G401 (cell line): ENCODE measurements at places on chromosomes 7 and 10. TPM values are rescaled to one million over a fixed set of nuclear protein-coding genes. Genes with fewer than 3 reads are reported as not detected.

SH2B2 gene
- 31.6 and 43.6 TPM in 2 replicates for total RNA-seq

MLLT10 gene
- total RNA-seq, result 19.6 and 30.8 TPM in 2 replicates

ZC3HAV1L gene
- 22.2 and 22.3 TPM in 2 replicates for total RNA-seq

- no peak for DNase-seq
These were observed 5.5 kb upstream of the GNAT3 start for GRCh38 chr7:80517282-80517747.

DNA sequence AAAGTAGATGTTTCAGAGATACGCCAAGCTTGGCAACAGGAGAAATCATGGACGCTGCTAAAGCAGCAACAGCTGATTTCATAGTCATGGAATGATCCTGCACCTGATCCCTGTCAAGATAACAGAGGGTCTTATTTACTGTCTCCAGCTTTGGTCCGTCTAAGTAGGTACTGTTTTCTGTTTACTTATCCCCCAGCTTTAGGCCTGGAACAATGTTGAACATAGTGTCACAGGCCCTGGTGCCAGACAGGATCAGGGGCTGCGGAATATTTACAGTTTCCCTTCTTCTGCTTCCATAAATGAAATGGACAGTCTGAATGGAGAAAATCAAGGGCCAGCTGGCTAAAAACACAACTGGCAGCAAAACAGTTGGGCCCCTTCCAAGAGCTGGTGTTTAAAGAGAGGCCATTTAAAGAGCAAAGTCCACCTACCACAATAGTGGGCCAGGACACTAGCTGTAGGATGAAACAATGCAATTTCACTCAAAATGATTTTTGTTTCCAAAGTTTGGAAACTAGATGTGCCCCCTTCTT, 2.9 kb downstream of the GPR37 start:
- no peak for DNase-seq

GRCh38 chr10:7533657-7534479, 123.0 kb upstream of the SFMBT2 start:
- DNase-seq, result no peak

DNA sequence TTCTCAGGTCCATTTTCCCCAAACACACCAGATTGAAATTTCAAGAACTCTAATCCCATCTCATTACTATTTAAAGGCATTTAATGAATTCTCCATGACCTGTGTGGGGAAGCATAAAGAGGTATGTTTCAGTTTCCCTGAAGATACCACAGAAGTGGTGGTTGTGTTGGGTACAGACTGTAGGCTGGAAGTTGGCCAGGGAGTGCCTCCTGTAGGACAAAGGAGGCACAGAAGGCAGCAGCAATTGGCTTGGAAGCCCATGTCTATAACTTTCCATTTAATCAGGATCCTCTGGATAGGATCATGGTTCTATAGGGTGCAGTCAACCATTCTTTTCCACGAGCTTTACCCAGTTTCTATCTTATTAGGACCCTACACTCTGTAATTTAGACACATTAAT, 8.6 kb upstream of the BET1 start:
- DNase-seq, result no peak

GRCh38 chr7:101562531-101563197, 66.4 kb downstream of the MYL10 start:
- DNase-seq, result no peak

- DNase-seq, result no peak
These were observed 83.3 kb downstream of the CPXM2 start for GRCh38 chr10:123808286-123808685.

DNA sequence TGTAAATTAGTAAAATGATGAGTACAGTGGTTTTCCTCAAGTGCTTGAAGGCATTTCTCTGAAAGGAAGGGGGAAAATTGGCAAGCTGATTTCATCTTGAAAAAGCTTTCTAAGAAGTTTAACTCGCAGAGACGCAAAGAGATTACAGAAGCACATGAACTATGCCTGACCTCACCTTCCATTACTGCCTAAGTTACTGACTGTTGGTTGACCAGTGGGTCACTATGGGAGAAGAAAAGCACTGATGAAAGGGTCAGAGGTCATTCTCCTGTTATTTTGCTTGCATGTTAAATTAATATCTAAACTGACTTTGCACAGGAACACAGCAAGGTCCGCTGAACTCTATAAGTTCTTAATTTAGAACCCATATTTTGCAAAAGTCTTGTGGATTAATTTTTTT, 225.6 kb downstream of the ARL4A start:
- no peak for DNase-seq

SFRP5 gene
- total RNA-seq, result not detected in 2 replicates

GRCh38 chr7:1042492-1042833, 1.9 kb upstream of the GPR146 start:
- DNase-seq, result no peak

PRSS37 gene
- not detected in 2 replicates for total RNA-seq

PDE6C gene
- not detected in 2 replicates for total RNA-seq
